ENCODE measurements at places on chromosomes 5 and 9.

DNA sequence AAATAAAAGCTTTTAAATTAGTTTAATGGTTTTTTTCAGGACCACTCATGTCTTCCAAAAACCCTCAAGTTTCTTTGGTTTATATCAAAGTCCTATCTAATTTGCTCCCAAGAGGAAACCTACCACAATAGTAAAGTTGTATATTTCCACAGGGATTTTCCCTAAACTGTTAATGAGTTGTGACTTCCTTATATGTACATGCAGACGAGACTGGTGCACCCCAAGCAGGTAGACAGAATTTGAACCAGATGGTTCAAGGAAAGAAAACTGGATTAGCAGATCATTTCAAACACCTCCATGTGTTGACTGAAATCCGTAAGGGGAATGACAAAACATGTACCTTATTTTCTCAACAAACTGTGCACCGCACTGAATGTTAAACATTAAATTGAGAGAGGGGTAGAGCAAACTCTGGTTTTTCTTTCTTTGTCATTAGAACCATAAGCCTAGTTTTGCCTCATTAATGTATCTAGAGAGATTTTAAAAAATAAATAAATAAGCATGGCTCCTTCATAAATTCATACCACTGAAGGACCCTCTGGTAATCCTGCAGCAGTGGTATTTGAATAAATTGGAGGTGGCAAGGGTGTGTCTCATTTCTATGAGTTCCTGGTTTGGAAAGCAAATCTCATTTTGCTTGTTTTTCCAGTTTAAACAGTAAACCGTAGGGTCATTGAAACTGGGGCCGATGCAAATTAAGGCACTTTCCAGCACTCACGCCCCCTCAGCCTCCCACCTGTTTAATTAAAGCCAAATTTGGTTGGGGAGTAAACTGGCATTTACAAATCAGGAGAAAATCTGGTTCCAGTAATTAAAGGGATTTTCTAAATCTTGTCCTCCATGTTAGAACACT, 51.1 kb downstream of the ENC1 start:
- no peak for DNase-seq

- peak; percentile 8 for DNase-seq
Measured at GRCh38 chr9:127116088-127116726, 6.2 kb downstream of the ANGPTL2 start.

DNA sequence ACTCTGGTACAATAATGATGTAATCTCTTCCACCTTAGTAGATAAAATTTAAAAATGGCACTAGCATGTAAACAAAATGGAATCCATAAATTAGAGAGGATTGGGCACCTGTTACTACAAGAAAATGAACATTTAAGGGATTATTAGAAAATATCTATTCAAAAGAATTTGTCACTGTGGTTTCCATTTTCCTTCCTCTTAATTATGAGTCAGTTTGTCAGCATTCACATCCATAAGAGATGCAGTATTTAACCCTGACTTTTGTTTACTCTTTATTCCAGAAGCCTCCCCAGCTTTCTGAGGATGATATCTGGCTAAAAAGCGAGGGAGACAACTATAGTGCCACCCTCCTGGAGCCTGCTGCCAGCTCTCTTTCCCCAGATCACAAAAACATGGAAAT, 72.1 kb downstream of the C9orf152 start:
- DNase-seq: no peak

- peak; percentile 96 for DNase-seq
Measured at GRCh38 chr5:140690941-140691924, at the start of the genes HARS1 and HARS2. Gene HARS1 (minus strand): TSS chr5:140691370. CDS start chr5:140691304, 66 bp downstream. Gene HARS2 (plus strand): TSS chr5:140691455. CDS start chr5:140691649, 194 bp downstream.

DNA sequence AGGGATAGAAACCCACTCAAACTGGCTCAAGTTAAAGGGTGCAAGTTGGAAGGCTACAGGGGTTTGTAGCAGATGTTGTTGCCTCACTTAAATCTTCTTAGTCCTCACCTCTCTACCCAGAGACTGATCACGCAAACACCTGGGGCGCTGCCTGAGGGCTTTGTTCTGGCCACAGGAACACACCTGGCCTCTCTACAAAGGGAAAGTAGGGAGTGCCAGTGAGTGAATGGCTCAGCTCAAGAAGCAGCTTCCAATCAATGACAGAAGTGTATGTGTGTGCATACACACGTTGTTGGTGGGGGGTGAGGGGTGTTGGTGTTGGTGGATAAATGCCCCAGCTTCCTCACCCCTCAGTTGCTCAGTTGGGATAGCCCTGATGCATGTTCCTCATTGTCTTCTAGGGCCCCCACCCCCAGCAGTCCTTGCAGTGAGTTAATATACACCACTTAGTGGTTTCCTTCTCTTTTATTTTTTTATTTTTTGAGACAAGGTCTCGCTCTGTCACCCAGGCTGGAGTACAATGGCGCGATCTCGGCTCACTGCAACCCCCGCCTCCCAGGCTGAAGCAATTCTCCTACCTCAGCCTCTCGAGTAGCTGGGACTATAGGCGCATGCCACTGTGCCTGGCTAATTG, 30.6 kb upstream of the CTNNA1 start:
- no peak for DNase-seq

DNA sequence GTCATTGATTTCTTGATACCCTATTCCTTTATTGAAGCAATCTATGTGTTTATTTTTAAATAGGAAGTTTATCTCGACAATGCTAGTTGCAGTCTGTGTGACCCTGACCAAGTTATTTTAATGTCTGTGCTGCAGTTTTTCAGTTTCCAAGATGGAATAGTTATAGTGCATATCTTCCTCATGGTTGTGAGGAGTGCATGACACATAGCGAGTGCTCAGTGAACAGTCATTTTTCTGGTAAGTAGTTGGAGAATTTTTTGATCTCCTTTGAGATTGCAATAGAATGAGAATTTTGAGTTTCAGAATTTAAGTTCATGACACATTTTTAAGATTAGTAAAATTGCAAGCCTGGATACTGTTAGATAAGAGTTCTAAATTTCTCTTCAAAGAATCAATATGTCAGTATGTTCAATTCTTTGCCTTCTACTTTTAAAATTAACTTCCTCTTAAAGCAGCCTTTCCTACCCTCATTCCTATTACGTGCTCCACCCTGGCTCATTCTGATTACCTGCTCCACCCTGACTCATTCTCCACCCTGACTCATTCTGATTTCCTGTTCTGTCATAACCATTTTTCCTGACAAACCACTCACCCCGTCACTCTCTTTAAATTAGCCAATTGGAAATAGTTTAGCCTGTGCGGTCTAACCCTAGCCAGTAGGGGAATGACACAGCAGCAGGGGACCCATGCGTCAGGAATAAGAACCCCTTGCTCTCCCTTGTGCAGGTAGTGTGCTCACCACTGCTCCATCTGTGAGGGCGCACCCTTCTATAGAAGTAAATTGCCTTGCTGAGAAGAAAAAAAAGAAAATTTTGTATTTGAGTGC, 30.7 kb downstream of the SPIN1 start:
- peak; percentile 17 for DNase-seq

DNA sequence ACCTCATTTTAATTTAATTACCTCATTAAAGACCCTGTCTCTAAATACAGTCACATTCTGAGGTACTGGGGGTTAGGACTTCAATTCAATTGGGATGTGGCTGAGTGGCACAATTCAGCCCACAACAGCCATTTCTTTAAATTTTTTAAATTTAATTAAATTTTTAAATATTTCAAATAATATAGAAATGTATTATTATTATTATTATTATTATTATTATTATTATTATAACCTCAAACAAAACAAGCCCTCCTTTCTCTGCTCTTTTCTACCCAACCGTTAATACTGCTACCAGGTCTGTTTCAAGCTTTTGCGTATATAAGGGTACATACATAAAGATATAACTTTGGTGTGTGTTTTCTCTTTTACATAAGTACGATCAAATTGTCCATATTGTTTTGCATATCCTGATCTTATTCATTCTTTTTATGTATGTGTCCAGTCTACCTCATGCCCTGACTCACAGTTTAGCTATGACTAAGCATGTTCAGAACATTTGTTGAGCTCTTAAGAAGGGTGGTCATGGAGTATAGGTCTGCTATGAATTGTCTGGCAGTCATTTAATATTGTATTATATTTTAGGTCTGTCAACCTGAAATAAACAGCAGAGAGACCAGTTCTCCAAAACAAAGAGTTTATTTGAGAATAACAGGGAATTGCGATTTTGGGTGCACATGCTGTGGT, 16.1 kb upstream of the RAB14 start:
- no peak for DNase-seq

DNA sequence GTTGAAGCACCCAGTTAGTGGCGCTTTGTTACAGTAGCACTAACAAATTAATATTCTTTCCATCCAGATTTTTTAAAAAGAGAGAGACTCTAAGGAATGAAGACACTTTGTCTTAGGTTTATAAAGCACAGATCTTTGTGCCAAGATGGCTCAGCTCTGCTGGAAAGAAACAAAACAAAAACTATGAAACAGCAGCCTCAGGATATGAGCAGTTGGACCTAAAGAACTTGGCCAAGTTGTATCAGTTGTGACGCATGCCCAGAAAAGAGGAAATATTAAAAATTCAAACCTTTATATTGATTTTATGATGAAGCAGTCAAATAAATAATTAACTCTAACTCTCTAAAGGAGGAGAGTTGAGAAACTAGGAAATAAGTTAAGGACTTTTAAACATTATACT, 427.2 kb downstream of the SPOCK1 start:
- DNase-seq: no peak

- DNase-seq: no peak
Measured at GRCh38 chr5:60843936-60844905, at the start of gene ELOVL7. Gene ELOVL7 (minus strand): TSS chr5:60844269. CDS start chr5:60787397, 56,872 bp downstream.

DNA sequence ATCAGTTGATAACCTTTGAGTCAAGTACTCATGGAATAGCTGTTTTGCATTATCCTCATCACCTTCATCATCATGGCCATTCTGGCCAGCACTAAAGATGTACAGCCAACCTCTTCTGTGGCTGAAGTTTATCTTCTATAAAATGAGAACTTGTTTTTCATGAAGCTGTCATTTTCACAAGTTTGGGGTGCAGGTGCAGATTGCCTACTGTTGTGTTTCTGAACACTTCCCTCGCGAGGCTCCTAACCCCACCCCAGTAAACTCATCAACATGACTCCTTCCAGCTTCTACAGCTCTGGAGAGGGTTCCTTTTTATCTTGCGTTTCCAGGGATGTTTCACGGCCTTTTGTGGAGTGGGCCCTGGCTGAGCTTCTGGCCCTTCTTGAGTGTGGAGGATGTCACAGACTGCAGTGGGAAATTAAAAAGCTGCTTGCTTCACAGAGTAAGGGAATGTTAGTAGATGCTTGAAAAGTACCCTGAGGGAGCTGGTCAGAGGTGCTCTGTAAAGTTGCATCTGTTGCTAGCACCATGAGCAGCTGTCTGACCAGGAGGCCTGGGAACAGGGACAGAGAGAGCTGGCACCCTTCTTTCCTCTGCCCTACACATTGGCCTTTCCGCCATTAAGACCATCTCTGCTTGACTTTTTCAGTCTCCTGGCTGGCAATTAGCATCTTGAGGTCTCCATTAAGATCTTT, 24.9 kb downstream of the SYK start:
- DNase-seq: no peak

- DNase-seq: no peak
Measured at GRCh38 chr9:27125030-27125429, 16.0 kb downstream of the TEK start.

GRCh38 chr5:125609011-125609410, 814.2 kb upstream of the GRAMD2B start:
- no peak for DNase-seq

DNA sequence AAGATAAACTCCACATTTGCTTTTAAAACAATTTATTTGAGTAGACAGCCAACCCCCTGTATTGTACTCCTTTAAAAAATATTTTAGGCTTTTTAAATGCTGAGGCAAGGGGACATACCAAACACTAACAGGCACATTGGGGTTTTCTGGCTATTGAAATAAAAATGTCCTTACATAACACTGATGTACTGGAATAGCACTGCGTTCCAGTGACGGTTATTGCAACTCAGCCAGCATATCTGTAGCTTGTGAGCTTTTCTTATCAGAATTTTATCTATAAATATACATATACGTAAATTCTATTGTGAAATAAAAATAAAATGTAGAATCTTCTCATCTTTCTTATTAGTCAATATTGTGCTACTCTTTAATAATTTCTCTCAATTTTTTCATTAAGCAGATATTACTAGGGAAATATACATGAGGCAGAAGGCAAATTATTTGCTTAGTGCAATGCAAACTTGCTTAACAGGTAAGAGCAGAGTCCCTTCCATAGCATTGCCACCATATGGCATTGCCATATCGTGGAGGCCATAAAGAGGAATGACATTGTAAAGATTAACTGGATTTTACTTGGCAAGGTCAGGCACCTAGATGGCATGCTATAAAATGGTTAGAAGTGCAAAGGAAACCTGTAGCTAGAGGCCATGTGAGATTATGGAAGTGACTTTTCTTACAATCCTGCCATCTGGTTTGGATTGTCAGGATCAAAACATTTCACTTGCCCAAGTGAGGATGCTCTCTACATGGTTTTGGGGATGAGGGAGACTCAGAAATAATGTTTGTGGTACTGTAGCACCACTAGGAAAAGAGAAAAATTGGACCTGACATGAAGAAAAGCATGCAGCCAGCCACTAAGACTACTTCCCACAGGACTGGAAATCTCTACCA, 94.8 kb upstream of the CDKN2B start:
- no peak for DNase-seq

DNA sequence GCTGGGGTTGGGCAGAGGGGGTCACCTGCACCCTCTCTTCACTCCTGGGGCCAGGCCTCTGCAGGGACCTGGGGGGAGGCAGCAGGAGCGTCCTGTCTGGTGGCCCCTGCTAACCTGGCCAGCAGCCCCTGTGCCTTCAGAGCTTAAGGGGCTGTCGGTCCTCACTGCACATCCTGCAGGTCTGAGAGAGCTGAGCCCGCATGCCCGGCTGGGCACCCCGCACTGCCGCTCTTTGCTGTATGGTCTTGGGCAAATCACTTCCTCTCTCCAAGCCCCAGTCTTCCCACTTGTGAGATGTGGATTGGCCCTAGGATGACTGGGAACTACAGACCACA, 7.9 kb downstream of the FLT4 start:
- no peak for DNase-seq

- no peak for DNase-seq
Measured at GRCh38 chr5:72608297-72608696, 101.1 kb upstream of the ZNF366 start.

DNA sequence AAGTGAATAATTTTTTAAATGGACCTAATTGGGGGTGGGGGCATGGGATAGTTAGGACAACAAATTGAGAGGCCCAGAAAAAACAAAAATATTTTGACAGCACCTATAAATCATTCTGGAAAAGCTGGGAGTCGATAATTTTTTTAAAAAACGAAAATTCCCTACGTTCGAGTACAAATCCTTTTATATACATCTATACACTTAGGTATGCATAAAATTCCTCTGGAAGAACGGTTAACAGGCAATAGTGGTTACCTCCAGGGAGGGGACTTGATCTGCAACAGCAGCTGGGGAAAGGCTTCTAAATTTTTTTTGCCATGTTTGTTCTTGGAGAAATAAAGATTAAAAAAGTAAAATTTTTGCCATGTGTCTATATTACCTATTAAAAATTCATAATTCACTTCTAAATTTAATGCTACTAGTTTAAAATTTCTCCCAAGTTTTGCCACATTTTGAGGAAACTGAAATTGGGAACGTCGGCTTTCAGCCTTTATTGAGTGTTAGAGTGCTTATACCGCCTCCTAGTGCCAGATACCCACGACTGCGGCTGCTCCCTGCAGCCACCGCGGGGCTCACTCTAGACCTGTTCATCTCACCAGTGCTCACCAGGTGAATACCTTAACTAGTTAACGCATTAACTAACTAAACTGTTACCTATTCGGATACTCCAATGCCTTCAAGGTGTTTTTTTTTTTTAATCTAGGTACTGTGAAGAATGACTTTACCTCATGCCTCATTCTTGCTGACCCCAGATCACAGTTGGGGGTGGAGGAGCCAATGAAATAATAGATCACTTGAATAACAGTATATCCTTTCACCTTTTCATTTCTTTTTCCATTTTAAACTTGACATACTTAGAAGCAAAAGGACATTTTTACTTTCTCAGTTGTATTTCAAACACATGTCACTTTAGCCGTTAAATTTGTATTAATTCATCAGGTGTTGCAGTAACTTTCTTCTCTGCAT, 1.8 kb upstream of the BHMT start:
- peak; percentile 60 for DNase-seq

All from inflammatory macrophage (primary cell).